ENCODE measurements at places on chromosomes 4 and X.

- DNase-seq, result no peak
Observed at GRCh38 chr4:165609653-165610052, 230.8 kb downstream of the CPE start.

GRCh38 chr4:5890063-5890727, 2.7 kb downstream of the CRMP1 start:
- no peak for DNase-seq

- DNase-seq, result no peak
Observed at GRCh38 chr4:69822198-69822597, 37.7 kb downstream of the SULT1E1 start.

DNA sequence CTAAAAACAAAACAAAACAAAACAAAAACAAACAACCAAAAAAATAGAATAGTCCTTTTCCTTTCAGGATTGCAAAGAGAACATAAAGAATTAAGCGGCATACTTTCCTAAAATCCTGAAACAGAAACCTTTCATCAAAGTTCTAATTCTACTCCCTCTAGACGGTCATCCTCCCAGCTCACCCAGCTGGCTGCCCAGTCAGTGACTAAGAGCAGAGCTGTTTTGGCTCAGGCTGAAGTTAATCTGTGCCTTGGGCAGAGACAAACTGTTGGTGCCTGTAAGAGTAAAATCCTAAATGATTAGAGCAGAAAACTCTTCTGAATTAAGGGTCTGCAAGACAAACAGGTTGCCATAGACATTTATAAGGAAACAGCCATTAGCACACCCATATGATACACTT, 17.6 kb upstream of the WAS start:
- DNase-seq, result no peak

DNA sequence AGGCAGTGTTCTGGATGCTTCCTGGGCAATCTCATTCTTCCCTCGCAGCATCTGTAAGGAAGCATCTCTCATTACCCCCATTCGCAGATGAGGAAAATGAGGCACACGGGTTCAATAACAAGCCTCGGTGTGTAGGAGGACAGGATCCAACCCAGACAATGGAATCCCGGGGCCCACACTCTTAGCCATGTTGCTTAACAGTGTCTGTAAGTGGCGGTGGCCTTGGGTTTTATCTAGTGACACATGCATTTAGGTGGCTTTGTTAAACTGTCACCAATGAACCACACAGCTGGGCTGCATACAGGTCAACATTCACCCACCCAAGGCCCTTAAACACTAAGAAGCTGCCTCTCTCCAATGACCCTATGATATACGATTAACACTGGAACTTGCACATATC, 22.6 kb downstream of the RELL1 start:
- no peak for DNase-seq
